ENCODE measurements at places on chromosomes 2 and 18.

- DNase-seq = peak; percentile 13
Measured at GRCh38 chr18:32549248-32550110, 78.8 kb upstream of the GAREM1 start.

DNA sequence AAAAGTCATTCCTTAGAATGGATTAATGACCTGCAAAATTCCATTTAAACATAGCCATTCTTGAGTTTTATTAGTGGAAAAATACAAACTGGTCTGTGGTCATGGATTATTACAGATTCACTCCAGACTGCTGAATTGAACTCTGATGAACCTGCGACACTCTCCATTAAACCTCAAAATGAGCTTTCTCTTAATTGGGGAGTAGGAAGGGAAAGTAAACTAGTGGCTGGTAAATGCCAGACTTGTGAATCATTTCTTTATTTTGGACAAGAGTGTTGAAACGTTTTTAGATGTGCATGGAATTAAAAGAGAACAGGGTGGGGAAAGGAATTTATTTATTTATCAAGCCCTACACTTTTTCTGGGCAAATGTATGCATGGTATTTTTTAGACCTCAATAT lies 321.2 kb upstream of the FANCL start:
- DNase-seq = no peak

DNA sequence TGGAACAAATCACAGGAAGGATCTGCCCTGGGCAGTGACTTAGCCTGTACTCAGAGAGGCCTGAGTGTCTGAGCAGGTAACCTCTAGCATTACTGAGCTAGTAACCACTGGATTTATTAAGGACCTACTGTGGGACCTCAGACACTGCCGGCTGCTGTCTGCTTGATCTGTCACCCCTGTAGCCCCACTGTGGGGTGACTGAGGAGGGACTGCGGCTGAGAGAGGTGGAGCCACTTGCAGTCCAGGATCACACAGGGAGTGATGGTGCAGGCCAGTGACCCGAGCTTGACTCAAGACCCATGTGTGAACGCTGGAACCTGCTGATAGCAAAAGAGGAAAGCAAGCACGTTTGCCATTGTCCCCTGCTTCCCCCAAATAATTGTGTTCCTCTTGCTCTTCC lies 15.6 kb downstream of the CHMP1B start:
- no peak for DNase-seq

DNA sequence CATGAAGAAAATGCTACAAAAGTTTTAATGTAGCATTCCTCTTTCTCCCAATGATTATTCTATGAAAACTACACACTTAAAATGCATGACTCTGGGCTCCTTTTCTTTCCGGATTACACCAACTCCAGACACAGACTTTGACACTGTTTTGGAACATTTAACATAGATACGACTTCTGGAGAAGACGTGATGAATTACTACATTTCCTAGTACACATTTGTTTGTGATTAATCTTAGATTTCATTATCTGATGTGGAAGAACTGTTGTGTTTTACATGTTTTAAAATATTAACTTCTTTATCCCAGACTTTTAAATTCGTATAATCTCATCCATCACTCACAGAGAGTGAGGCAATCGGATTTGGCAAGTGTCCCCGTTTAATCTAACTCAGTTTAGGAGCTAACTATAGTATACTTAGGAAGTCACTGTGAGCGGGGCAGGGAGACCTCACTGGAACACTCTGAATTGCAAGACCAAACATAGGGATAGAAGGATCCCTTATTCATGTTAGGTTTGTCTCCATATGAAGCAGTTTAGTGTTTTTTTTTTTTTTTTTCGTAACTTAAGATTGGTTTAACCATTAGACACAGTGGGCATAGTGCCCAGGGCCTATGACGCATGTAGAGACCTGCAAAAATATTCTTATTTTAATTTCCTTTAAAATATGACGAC lies 66.7 kb downstream of the PDE1A start:
- DNase-seq = no peak

DNA sequence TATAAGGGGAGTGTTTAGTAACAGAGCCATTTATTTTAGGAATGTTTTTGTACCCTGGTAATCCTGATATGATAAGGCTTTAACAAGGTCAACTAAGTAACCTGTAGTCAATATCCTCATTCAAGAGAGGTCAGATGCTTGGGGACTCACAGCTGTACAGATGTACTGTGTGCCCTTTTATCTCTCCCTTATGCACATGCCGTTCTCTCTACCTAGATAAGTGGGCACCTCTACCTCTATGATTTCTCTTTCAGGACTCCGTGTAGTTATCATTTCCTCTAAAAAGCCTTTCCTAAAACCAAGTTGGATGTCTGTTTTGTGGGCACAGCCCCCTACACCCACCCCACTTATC lies 132.4 kb downstream of the BCL2 start:
- no peak for DNase-seq

- DNase-seq = no peak
Measured at GRCh38 chr2:40251137-40251536, 200.8 kb downstream of the SLC8A1 start.

DNA sequence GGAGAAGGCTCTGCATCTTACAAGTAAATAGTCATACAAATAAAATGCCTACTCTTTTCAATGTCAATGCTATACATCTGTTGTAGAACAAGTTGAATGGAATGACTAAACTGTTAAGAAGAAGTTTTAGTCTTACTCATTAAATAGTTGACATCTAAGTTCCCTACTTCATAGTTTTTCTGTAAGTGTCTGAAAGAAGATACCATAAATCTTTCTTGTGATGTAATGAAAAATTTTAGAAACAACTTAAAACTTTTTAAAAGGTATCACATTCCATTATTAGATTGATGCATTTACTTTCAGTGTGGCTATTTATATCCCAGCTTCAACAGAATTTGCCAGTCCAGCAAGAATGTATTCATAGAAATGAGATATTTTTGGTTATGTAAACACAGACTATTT lies 185.2 kb upstream of the EPC2 start:
- no peak for DNase-seq

- DNase-seq = no peak
Measured at GRCh38 chr2:16126517-16127275, 186.3 kb downstream of the MYCN start.
